ENCODE measurements at places on chromosomes 3 and 15.

- DNase-seq, result peak; percentile 52
Measured at GRCh38 chr15:66390678-66391077, 4.0 kb downstream of the MAP2K1 start.

DNA sequence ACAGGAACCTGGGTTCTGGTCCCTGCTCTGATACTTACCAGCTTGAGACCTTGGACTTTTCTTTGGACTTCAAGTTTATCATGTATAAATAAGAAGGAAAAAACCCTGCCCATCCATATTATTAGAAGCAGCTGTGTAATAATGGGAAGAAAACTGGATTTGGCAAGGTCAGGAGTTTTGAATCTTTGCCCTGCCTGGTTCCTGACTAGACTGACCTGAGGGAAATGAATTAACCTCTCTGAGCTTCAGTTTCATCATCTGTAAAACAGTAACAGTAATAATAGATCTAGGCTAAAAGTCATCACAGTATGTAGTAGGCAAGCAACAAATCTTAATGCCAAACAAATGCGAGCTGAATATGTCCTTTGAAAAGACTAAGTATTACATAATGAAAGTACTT lies 68.8 kb downstream of the FSIP1 start:
- DNase-seq, result no peak

DNA sequence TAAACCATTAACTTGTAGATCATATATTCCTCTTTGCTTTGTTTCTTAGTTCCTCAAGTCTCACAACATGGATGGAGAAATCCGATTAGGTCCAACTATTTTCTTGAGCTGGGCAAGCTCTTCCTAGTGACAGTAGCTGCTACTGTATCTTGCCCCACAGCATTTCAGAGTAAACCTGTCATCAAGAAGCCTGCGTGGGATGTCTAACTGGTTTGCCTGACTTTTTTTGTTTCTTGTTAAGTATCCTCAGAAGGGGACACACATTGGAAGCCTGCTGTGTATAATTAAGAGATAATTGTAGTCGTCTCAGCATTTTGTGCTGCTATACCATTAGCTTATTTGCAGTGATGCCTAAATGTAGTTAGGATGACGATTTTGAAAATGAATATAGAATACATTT lies 29.3 kb upstream of the STT3B start:
- DNase-seq, result no peak

DNA sequence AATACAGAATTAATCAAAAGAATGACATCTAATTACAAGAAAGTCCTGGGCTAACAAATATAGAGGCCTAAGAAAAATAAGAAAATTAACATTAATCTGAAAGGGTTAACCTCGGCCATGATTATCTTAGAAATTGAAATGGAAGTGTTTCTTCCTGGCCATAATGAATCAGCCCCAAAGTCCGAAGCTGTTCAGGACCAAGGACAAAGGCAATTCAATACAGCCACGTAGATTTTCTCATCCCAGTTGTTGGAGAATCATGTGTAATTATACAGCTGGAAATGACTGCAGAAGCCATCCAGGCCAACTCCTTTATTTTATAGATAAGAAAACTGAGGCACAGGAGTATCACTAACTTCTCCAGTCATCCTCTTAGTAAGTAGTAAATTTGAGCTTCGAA lies 38.0 kb upstream of the GBE1 start:
- no peak for DNase-seq

DNA sequence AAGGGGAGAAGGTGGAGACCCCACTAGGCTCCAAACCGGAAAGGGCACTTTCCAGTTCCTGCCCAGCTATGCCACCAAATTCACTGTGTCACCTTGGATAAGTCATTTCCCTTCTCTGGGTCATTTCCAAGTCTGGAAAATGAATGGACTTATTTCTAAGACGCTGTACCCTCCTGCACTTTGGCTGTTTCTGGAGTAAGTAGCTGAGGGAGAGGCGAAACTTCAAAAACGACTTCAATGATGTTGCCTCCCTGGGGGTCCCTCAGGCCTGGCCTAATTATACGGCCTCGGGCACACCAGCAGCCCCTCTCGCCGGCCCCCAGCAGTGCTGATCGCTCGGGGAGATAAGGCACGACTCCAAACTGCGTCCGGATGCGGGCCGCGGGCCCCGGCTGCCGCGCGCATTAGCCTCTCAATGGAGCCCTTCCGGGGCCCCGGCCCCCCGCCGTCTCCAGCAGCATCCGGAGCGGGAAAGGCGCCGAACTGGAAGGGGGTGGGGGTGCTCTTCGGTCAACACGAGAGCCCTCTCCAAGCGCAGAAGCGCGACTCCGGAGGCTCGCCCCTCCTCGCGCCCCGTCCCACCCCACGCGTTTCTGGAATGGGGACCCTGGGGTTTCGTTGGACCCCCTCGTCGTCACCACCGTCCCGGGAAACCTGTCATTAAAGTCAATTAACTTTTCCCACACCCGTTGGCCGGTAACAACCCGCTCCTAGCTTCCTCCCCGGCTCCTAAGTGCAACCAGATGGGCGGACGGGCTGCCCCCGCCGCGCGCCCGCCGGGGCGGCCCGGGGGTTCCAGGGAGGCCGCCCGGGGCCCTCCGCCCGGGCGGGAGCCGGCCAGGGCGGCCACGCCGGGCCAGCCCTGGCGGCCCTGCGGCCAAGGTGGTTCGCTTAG lies 4.8 kb downstream of the HES1 start:
- no peak for DNase-seq

DNA sequence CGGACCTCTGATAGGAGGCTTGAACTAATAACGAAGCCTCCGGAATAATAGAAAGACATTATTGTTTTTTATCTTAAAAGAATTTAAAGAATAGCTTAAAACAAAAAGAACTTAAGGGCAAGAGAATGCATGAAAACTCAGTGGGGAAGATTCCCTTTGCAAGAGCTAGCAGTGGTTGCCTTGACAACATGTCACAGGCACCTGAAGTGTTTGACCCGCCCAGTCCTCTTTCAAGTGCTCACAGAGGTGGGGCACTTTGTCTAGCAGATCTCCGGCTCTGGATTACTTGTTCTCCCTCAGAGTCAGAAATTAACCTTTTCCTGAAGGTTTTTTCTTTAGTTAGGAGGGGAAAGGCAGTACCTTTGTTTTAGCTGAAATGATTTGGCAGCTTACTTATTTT lies 37.8 kb downstream of the LARS2 start:
- DNase-seq, result no peak

GRCh38 chr15:41637086-41637485 lies 23.1 kb upstream of the MGA start:
- no peak for DNase-seq

- DNase-seq, result no peak
Measured at GRCh38 chr15:31848621-31849020, 181.7 kb upstream of the CHRNA7 start.

DNA sequence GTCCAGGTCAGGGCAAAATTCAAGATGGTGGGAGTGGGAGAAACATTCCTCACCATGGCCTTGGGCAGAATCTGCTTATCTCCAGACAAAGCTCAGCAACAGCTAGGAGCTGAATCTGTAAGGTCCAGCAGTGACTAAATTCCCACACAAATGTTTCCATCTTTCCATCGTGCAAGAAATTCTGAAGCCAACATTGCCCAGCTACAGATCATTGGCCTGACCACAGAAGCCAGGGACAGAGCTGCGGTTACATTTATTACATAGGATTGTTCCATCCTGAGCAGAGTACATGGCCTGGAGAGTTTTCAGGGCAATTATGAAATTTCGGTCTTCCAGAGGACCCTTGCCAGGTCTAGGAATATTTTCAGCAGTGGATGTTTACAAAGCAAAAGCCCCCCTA lies 100.3 kb downstream of the LIPC start:
- DNase-seq, result no peak

DNA sequence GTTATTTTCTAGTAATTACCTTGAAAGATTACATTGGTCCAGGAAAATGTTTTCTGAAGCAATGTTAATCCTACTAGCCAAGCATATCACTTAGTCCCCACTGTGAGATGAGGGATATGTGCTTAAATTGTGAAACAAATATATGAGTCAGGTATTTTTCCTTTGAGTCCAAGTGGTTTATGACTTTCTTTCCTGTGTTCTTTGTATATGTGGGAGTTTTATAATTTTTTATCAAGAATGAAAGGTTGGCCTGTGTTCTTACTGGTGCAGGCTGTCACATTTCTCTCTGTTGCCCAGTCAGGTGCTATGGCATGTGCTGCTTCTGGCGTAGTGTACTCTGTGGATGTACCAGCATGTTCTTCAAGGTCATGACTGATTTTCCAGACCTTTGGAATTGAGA lies 147.4 kb downstream of the CMSS1 start:
- no peak for DNase-seq

DNA sequence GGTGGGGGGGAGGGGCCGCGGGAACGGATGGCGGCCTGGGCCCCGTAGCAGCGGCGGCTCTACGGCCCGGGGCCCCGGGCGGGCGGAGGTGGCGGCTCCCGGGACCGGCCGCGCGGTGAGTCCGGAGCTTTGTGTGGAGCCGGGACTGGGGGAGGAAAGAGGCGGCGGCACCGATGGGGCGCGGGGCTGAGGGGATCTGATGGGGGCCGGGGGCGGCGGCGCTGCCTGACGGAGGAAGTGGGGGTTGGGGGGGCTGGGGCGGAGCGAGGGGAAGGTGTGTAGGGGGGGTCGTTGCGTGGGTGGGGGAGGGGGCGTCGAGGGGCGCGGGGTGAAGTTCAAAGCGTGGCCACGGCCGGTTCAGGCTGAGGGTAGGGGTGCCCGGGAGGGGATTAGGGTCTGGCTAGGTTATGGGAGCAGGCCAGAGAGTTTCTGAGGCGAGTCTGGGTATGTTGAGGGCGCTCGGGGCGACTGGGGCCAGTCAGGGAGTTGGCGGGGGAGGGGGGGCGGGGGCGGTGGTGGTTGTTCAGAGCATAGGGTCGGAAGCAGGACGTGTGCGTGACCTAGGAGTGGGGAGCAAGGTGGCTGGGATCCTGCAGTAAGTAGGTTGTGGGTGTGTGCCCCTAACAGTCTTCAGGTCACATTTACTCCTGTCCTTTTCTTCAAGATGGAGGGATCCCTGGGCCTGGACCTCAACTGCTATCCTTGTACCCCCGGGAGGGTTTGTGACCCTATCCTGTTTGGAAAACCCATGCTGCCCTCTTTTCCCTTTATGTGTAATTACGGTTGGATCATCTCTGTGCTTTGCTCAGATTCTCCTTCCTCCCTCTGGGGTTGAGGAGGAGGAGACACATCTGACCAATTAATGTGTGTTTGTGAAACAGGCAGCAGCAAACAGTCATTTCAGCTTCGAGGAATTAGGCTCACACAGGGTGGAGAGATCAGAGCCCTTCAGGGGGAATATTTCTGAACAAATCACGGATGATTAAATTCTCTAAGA lies 644 bp downstream of the ZNF609 start:
- peak; percentile 40 for DNase-seq

GRCh38 chr15:83030021-83030420 lies 18.6 kb upstream of the C15orf40 start:
- no peak for DNase-seq

GRCh38 chr15:50265620-50266019 lies at the start of gene HDC:
Gene HDC, minus strand, starts transcription at chr15:50265726. Its CDS starts 103 bp downstream, at chr15:50265623.
- DNase-seq, result no peak

DNA sequence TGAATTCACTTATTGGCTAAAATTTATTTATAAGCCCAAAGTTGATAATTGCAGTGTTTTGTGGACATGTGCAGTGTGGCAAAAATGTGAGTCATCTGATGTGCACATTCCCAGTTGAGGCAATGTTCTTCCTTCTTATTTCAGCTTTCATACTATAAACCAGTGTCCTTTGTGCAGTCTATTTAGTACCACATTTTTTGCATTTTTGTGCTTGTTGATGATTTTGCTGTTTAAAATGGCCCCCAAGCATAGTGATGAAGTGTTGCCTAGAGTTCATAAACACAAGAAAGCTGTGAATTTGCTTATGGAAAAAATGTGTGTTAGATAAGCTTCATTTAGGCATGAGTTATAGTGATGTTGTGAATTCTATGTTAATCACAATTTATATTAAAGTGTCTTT lies 19.4 kb upstream of the IL20RB start:
- no peak for DNase-seq

- no peak for DNase-seq
Measured at GRCh38 chr3:136802481-136802996, 16.4 kb upstream of the SLC35G2 start.

- DNase-seq, result no peak
Measured at GRCh38 chr3:38541806-38542205, 45.7 kb downstream of the EXOG start.

- no peak for DNase-seq
Measured at GRCh38 chr15:73424506-73424905, 18.5 kb upstream of the REC114 start.

DNA sequence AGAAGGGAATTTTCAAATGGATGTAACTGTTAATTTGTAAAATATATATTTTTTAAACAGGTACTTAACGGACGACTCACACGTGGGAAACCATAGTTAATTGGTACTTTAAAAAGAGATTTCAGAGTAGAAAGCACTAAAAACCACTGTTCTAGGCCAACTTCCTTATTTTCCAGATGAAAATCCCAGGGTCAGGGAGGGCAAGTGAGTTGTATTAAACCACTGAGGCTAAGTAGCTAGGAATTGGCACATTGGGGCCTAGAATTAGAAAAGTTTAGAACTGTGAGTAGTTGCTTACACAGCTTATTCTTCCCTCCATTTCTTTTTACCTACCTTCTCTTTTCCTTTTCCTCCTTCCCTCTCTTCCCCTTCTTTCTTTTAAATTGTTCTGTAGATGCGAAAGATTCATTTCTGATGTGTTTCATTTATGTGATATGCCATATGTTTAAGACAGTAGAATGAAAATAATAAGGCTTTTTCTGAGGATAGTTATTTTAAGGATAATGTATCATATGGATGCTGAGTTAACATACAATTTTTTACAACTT lies 4.1 kb upstream of the UTS2B start:
- DNase-seq, result no peak

DNA sequence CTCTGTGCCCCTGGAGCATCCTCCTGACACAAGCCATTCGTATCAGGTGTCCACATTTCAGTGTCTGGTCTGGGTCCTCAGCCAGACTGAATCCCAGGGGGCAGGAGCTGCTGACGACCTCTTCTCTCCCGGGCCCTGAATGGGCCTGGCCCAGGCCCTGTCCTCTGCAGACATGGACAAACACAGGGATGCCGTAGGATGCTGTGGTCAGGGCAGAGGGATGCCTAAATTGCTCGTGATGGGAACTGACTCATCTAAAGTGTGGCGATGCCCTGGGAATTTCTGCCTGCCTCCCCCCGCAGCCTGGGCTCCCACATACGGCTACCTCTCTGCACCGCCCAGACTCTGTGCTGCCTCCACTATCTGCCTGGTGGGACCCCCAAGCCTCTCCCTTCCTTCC lies 58.5 kb upstream of the CTSH start:
- no peak for DNase-seq

DNA sequence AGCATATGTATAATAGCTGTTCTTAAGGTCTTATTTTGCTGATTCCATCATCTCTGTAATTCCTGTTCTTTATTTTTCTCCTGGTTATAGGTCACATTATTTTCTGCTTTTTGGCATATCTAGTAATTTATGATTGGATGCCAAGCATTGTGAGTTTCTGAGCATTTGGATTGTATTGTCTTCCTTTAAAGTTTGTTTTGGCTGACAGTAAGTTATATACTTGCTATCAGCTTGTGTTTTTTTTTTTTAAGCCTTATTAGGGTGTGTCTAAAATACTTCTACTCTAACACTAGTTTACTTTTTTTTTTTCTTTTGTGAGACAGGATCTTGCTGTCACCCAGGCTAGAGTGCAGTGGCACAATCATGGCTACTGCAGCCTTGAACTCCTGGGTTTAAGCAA lies 10.1 kb downstream of the MKRN2 start:
- DNase-seq, result no peak

GRCh38 chr3:138434875-138435772 lies 708 bp downstream of the ESYT3 start:
- DNase-seq, result no peak

- no peak for DNase-seq
Measured at GRCh38 chr3:42690191-42690590, 4.9 kb downstream of the KLHL40 start.

All from CD4-positive, alpha-beta T cell treated with Interleukin-21 for 1 hour (primary cell).